ENCODE measurements at places on chromosomes 12 and 14. TPM values are rescaled to one million over a fixed set of nuclear protein-coding genes. Genes with fewer than 3 reads are reported as not detected.

The HCAR1 gene
- not detected for total RNA-seq

The NELL2 gene
- 1.1 TPM for total RNA-seq

The TMEM179 gene
- not detected for total RNA-seq

The LBHD2 gene
- total RNA-seq, result not detected

The HOXC4 gene
- total RNA-seq, result 1.5 TPM

The HOXC9 gene
- 11.3 TPM for total RNA-seq

The AQP6 gene
- not detected for total RNA-seq

The CABP1 gene
- total RNA-seq, result 0.84 TPM

The KRT86 gene
- total RNA-seq, result 1.5 TPM

The RNF212B gene
- not detected for total RNA-seq

The ABCD2 gene
- total RNA-seq, result not detected

GRCh38 chr12:6478416-6478815, 7.9 kb upstream of the VAMP1 start:
- H3K27me3 ChIP-seq, result no peaks in the 10 kb centered on the region
- H3K4me3 ChIP-seq, result no peak overlapping the region
- H3K27ac ChIP-seq, result no peak overlapping the region
- no peaks in the 10 kb centered on the region for H3K36me3 ChIP-seq
- DNase-seq, result no peak

- no peak overlapping the region for H3K27ac ChIP-seq
- DNase-seq, result no peak
- H3K36me3 ChIP-seq, result no peaks in the 10 kb centered on the region
These were observed 463.8 kb downstream of the PRKD1 start for GRCh38 chr14:29463727-29464395.

DNA sequence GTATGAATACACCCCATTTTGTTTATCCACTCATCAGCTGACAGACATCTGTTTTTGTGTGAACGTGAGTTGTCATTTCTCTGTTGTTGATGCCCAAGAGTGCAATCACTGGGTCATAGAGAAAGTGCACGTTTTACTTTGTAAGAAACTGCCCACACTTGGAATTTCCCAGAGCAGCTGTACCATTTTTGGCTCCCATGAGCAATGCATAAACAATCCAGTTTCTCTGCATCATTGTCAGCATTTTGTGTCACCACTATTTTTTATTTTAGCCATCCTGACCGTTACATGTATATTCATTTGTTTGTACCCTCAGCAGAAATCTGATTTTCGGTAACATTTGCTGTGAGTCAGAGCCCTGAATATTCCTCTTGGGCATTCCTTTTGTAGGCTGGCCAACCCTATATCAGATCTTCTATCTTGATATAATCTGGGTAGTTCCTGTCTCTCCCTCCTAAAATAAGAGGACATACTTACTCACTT, 62.7 kb downstream of the RBM19 start:
- no peak overlapping the region for H3K27ac ChIP-seq
- no peaks in the 10 kb centered on the region for H3K4me1 ChIP-seq
- H3K4me3 ChIP-seq, result no peak overlapping the region
- H3K27me3 ChIP-seq, result no peaks in the 10 kb centered on the region
- no peaks in the 10 kb centered on the region for H3K36me3 ChIP-seq
- DNase-seq, result no peak

GRCh38 chr14:34085695-34086094, 134.8 kb upstream of the EGLN3 start:
- no peak overlapping the region for H3K27ac ChIP-seq
- no peaks in the 10 kb centered on the region for H3K27me3 ChIP-seq
- no peaks in the 10 kb centered on the region for H3K36me3 ChIP-seq
- no peak overlapping the region for H3K4me3 ChIP-seq
- no peak for DNase-seq

- peaks cover 34% of the 10 kb centered on the region for H3K4me1 ChIP-seq
- peaks cover 4% of the 10 kb centered on the region for H3K36me3 ChIP-seq
- no peaks in the 10 kb centered on the region for H3K27me3 ChIP-seq
- DNase-seq, result no peak
These were observed 12.5 kb downstream of the KRT8 start for GRCh38 chr12:52892207-52892852.

DNA sequence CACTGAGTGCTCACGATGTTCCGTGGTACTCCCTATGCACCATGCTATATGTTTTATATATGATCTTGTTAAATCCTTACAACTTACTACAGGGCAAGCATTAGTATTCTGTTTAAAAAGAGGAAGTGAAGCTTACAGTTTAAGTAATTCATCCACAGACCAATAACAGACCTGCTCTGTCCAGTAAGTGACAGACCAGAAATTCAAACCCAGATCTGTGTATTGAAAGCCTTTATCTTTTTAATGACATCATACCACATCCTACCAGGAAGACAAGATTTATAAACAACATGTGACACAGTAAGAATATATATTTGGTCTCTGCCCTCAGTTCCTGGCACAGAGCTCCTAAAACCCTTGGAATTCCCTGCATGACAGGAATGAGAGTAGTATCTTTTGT, 206.5 kb downstream of the STXBP6 start:
- no peak for DNase-seq
- no peaks in the 10 kb centered on the region for H3K4me1 ChIP-seq
- H3K27ac ChIP-seq, result no peak overlapping the region
- no peaks in the 10 kb centered on the region for H3K36me3 ChIP-seq
- no peaks in the 10 kb centered on the region for H3K27me3 ChIP-seq

DNA sequence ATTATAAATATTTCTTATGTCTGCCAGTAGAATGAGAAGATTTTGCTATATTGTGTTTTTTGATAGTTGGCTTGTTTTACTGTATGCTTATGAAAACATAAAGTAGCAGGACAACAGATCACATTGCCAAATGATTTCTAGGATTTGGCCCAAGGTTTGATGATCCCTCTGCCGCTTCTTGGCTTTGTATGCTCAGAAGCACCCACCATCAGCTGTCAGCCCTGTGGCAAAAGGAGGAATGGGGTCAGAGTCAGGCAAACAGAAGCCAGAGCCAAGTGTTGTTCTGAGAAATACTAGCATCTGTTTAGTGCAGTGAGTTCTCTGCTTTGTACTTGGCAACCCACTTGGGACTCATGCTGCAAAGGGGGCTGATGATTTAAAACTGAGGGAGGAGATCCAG, 152.2 kb downstream of the PDE3A start:
- no peak overlapping the region for H3K27ac ChIP-seq
- H3K4me3 ChIP-seq, result no peak overlapping the region
- H3K4me1 ChIP-seq, result no peaks in the 10 kb centered on the region

- H3K27me3 ChIP-seq, result no peaks in the 10 kb centered on the region
- no peak overlapping the region for H3K27ac ChIP-seq
- DNase-seq, result no peak
- no peaks in the 10 kb centered on the region for H3K4me1 ChIP-seq
These were observed 1177.6 kb downstream of the GALC start for GRCh38 chr14:86815341-86815740.

DNA sequence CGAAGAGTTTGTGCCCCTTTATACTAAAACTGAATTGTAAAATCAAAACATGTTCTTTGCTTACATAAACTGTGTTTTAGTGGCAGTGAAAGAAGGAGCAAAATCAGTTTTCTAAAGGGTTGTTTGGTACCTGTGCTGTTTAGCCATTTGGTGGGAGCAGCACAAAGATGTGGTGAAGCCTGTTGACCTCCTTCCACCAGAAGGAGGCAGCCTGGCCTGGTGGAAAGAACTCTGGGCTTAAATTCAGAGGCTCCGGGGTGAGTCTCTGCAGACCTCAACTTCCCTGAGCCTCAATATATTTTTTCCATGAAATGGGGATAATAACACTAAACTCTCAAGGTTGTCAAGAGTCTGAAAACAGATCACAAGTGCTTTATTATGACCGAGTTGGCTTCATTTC, 502.5 kb downstream of the VRK1 start:
- no peak overlapping the region for H3K27ac ChIP-seq
- H3K36me3 ChIP-seq, result no peaks in the 10 kb centered on the region
- H3K27me3 ChIP-seq, result no peaks in the 10 kb centered on the region
- H3K4me3 ChIP-seq, result no peak overlapping the region
- no peak for DNase-seq

- no peaks in the 10 kb centered on the region for H3K27me3 ChIP-seq
- no peak overlapping the region for H3K4me3 ChIP-seq
- peak overlapping the region; percentile 1 for H3K27ac ChIP-seq
- no peak for DNase-seq
- H3K36me3 ChIP-seq, result no peaks in the 10 kb centered on the region
- peaks cover 18% of the 10 kb centered on the region for H3K4me1 ChIP-seq
These were observed 5.3 kb upstream of the PSMD9 start for GRCh38 chr12:121883315-121883660.

DNA sequence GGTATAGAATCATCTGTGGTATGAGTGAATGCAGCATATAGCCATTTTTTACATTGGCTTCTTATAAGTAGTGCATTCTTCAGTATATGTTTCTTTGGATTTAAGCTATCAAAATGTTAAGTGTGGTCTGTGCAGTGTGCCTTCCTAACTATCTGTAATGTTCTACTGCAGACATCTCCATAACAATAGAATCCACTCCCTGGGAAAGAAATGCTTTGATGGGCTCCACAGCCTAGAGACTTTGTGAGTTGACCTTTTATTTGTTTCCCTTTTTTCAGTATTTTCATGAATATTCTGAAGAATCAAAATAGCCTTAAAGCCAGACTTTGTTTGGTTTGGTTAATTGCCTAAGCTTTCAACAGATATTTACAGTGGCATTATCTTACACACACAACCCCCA, 107.2 kb downstream of the ZFC3H1 start:
- H3K36me3 ChIP-seq, result no peaks in the 10 kb centered on the region
- H3K27ac ChIP-seq, result no peak overlapping the region
- no peak overlapping the region for H3K4me3 ChIP-seq
- peaks cover 15% of the 10 kb centered on the region for H3K4me1 ChIP-seq

DNA sequence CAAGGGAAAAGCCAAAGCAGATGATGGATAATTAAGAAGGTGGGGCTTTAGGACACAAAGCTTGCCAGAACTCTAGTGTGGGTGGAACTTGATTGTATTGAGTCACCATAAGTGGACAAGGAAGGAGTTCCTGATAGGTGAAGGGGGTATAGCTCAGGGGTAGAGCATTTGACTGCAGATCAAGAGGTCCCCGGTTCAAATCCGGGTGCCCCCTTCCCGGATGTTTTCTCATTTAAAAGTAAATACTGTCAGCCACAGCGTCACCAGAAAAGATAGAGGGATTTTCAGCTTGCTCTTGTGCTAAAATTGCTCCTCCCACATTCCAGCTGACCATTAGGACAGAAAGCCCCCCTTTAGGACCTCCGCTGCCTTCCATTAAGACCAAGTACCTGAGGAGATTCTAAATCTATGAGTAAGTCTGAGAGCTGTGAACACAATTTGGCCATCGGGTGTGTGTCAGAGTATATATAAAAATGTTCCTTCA, 36.6 kb downstream of the DCAF4 start:
- peak; percentile 92 for DNase-seq
- H3K36me3 ChIP-seq, result no peaks in the 10 kb centered on the region
- H3K4me3 ChIP-seq, result no peak overlapping the region
- H3K27me3 ChIP-seq, result no peaks in the 10 kb centered on the region
- H3K27ac ChIP-seq, result peak overlapping the region; percentile 71

- no peaks in the 10 kb centered on the region for H3K36me3 ChIP-seq
- no peak overlapping the region for H3K4me3 ChIP-seq
- H3K4me1 ChIP-seq, result no peaks in the 10 kb centered on the region
- H3K27ac ChIP-seq, result no peak overlapping the region
- H3K27me3 ChIP-seq, result no peaks in the 10 kb centered on the region
These were observed 14.0 kb upstream of the KLRD1 start for GRCh38 chr12:10293570-10294227.

- H3K4me3 ChIP-seq, result no peak overlapping the region
- no peak for DNase-seq
- no peak overlapping the region for H3K27ac ChIP-seq
These were observed 11.1 kb downstream of the RASSF3 start for GRCh38 chr12:64621257-64621942.

- no peak for DNase-seq
- H3K36me3 ChIP-seq, result no peaks in the 10 kb centered on the region
- no peaks in the 10 kb centered on the region for H3K27me3 ChIP-seq
- no peak overlapping the region for H3K4me3 ChIP-seq
These were observed 40.4 kb upstream of the VRK1 start for GRCh38 chr14:96756745-96757144.

- no peak for DNase-seq
- H3K27me3 ChIP-seq, result no peaks in the 10 kb centered on the region
- H3K4me1 ChIP-seq, result peaks cover 50% of the 10 kb centered on the region
These were observed 129.4 kb downstream of the SCARB1 start for GRCh38 chr12:124734224-124734788.

- no peaks in the 10 kb centered on the region for H3K27me3 ChIP-seq
- peaks cover 44% of the 10 kb centered on the region for H3K4me1 ChIP-seq
- DNase-seq, result no peak
- H3K27ac ChIP-seq, result peak within 1 kb of the TSS; percentile 97
These were observed at the start of gene AP4S1 for GRCh38 chr14:31025367-31026076. Gene AP4S1 (plus strand): TSS chr14:31025649. CDS start chr14:31066197, 40,548 bp downstream.

DNA sequence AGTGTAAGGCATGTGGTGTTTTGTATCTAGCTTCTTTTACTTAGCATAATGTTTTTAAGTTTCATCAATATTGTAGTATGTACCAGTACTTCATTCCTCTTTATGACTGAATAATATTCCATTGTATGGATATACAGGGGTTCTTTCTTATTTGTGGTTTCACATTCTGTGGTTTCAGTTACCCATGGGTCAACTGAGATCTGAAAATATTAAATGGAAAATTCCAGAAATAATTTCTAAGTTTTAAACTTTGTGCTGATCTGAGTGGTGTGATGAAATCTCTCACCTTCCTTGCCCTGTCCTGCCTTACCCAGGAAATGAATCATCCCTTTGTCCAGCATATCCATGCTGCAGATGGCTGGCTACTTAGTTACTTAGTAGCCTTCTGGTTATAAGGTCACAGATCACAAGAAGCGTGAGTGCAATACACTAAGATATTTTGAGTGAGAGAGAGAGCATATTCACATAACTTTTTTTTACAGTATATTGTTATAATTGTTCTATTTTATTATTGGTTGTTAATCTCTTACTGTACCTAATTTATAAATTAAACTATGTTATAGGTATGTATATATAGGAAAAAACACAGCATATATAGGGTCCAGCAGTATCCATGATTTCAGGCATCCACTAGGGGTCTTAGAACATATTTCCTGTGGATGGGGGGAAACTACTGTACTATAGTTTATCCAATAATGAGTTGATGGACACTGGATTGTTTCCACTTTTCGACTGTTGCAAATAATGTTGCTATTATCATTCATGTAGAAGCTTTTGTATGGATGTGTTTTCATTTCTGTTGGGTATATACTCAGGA, 59.6 kb upstream of the LRTM2 start:
- H3K36me3 ChIP-seq, result 0 out of 2 replicates have a peak, but pooled peaks cover 3% of the 10 kb centered on the region
- H3K27me3 ChIP-seq, result no peaks in the 10 kb centered on the region
- H3K4me3 ChIP-seq, result no peak overlapping the region

GRCh38 chr14:35760143-35760542, 49.0 kb downstream of the RALGAPA1 start:
- H3K36me3 ChIP-seq, result peaks cover 4% of the 10 kb centered on the region
- no peaks in the 10 kb centered on the region for H3K4me1 ChIP-seq
- H3K4me3 ChIP-seq, result no peak overlapping the region
- H3K27ac ChIP-seq, result no peak overlapping the region
- no peak for DNase-seq

DNA sequence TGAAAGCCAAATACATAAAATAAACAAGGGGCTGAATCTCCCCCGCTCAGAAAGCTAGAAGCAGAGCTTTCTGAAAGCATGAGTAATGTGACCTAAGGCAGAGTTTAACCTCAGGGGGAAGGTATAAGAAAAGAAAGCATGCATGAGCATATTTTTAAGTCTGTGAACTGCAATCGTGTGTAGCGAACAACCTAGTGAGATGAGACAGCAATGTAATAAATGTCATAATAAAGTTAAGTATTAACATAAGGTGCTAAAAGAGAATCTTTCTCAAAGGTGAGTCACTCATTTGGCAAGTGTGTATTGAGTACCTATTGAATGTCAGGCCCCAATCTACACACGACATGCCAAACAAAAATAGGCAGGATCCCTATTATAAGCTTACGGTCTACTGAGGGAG, 14.2 kb upstream of the WDR20 start:
- no peak for DNase-seq
- H3K4me3 ChIP-seq, result no peak overlapping the region
- H3K27me3 ChIP-seq, result no peaks in the 10 kb centered on the region
